ENCODE measurements at places on chromosomes 3 and 15.
A peak's percentile ranks its signal among the peaks of the same experiment; 100 is the strongest.

GRCh38 chr3:106008766-106009165 is 140.0 kb upstream of the CBLB start:
- DNase-seq = no peak

- no peak for DNase-seq
These were observed 468.9 kb upstream of the WNT5A start for GRCh38 chr3:55955891-55956477.

GRCh38 chr15:101492766-101493692 is 3.5 kb upstream of the PCSK6 start:
- DNase-seq = no peak

GRCh38 chr15:85950101-85950500 is 129.6 kb upstream of the AGBL1 start:
- no peak for DNase-seq

GRCh38 chr3:61200270-61200669 is 51.0 kb downstream of the FHIT start:
- no peak for DNase-seq

GRCh38 chr3:71721002-71721401 is 4.2 kb downstream of the EIF4E3 start:
- DNase-seq = no peak

DNA sequence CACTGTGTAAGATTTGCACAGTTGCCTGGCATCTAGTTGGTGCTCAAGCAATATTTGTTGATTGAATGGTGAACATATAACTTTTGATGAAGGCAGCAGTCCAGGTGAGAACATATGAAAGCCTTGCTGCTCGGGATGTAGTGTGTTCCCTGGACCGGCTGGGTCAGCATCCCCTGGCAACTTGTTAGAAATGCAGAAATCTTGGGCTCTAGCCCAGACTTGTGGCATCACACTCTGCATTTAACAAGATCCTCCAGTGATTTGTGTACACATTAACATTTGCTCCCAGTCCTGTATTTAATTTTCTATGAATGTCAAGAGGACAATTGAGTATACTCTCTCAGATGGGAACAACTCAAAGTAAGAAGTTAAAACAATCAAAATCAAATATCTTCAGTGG is 69.0 kb upstream of the SAMMSON start:
- no peak for DNase-seq

DNA sequence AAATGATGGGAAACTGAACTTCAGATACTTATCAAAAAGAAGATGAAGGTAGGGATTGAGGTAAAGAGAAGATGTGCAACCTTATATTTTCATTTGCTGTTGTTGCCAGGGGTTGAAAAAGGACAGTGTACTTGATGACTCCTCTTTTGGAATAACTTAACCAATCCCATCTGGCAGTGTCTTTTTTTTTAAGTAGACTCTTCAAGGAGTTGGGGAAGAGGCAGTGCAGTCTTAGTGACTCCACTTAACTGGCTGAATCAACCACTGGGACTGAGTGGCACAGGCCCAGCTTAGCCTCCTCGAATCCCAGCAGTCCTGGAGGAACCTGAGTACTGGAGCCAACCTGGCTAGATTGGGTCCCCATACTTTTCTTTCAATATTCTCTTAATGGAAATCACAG is 27.3 kb upstream of the FILIP1L start:
- no peak for DNase-seq

- no peak for DNase-seq
These were observed at the start of gene KCNAB1 for GRCh38 chr3:156120528-156121251. Gene KCNAB1 (plus strand): TSS chr3:156120578.

GRCh38 chr15:81293728-81294515 is 30.0 kb downstream of the STARD5 start:
- DNase-seq = no peak

- DNase-seq = no peak
These were observed 244.2 kb downstream of the ADAMTS17 start for GRCh38 chr15:100097342-100098127.

DNA sequence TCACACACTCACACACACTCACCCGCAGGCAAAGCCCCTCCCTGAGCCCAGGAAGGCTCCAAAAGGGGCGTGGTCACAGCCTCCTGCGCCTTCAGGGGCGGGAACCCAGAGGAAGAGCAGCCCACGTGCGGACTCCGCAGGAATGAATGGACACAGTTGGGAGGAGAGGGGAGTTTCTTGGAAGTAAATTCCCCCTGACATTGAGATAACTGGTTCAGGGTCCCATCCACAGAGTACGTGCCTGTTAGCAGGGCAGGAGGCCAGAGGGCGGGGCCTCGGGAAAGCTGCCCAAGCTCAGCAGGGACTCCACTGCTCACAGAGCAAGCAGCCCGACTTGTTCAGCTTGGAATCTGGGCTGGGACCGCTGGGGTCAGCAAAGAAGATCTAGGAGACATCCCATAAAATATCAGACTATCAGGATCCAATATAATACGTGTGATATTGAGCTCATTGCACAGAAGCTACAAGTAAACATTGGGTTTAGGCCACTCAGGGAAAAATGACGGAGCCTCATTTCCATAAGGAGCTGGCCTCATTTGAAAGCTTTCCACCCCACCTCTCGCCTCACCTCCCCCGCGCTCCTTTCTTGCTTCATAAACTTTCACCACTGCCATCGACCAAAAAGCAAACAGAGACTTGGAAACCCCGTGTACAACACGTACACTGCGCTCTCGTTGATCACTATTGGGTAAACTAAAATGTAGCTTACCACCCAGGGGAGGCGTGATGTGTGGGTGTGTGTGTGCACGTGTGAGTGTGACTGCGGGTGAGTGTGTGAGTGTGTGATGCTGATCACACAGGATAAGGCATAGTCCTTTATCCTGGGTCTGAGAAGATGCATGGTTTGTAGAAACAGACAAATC is 36.0 kb downstream of the TM2D3 start:
- DNase-seq = no peak

DNA sequence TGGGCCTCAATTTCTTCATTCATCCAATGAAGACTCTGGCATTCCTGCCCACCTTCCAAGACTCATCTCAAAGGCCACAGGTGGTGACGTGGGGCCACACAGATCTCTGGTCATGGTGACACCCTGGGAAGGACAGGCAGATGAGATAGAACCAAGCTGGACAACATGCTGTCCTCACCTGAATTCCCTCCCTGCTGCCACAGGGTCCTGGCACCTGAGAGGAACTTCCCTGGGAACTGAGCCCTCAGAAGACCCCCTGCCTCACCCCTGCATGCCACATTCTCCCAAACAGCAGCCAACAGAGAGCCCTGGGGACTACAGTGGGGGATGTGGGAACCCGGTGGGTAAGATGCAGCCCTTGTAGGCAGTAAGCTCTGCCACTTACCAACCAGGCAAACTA is 10.7 kb downstream of the KLF15 start:
- no peak for DNase-seq

DNA sequence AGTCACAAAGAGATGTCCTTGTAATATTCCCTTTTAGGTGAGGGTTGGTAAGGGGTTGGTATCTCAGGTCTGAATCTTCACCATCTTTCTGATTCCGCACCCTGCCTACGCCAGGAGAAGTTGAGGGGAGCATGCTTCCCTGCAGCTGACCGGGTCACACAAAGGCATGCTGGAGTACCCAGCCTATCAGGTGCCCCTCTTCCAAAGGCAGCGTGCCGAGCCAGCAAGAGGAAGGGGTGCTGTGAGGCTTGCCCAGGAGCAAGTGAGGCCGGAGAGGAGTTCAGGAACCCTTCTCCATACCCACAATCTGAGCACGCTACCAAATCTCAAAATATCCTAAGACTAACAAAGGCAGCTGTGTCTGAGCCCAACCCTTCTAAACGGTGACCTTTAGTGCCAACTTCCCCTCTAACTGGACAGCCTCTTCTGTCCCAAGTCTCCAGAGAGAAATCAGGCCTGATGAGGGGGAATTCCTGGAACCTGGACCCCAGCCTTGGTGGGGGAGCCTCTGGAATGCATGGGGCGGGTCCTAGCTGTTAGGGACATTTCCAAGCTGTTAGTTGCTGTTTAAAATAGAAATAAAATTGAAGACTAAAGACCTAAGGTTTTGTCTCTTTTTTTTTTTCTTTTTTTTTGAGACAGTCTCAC is 19.8 kb downstream of the TYRO3 start:
- no peak for DNase-seq

GRCh38 chr15:84658080-84658787 is at the start of gene NMB:
Gene NMB (minus strand): TSS chr15:84658199. CDS start chr15:84658152, 47 bp downstream.
- peak; percentile 12 for DNase-seq

GRCh38 chr3:69079269-69080159 is 651 bp downstream of the UBA3 start:
- DNase-seq = no peak

GRCh38 chr15:73500696-73501095 is 57.7 kb downstream of the REC114 start:
- no peak for DNase-seq

DNA sequence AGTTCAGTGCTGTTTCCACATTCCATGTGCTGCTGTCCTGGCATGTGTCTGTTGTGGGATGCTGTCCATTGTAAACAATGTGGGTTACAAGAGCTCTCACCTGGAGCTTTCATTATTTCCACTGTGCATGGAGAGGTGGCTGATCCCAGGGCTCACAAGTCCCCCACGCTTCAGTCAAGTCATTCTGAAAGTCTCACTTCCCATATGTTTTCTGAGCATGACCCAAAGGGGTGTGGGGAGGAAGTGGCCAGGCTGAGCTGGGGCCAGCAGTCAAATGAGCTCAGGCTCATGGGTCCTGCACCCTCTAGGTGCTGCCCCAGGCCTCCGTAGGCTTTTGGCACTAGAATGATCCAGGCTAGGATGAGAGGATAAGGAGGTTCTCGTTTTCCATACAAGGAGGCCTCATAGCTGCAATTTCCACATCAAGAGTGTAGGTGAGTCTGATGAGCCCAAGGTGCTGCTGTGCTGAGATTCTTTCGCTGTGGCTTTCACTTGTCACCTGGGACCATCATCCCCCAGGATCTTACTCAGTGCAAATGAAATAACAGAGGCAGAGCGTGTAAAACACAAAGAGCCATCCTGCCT is 22.0 kb downstream of the STARD5 start:
- DNase-seq = no peak

DNA sequence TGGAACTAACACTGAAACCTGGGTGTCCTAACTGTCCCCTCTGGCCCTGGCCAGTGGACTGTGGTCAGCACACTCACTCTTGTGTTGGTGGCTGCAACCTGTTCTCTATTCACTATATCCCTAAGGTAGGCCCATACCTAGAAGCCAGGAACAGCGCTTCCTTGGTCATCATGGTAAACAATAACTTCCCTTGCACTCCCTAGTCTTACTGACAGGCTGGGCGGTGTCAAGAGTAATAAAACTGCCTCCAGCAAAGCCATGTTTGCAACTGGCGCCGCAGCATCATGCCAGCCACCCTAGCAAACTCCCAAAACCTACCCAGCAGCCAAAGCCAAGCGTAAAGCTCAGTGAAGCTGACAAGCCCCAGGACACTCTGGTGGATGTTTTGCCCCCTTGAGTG is 63.1 kb upstream of the TSEN2 start:
- no peak for DNase-seq

- DNase-seq = no peak
These were observed 1.7 kb downstream of the HYAL2 start for GRCh38 chr3:50320853-50321335.

- DNase-seq = no peak
These were observed 1121.5 kb downstream of the NAALADL2 start for GRCh38 chr3:175980486-175981090.

DNA sequence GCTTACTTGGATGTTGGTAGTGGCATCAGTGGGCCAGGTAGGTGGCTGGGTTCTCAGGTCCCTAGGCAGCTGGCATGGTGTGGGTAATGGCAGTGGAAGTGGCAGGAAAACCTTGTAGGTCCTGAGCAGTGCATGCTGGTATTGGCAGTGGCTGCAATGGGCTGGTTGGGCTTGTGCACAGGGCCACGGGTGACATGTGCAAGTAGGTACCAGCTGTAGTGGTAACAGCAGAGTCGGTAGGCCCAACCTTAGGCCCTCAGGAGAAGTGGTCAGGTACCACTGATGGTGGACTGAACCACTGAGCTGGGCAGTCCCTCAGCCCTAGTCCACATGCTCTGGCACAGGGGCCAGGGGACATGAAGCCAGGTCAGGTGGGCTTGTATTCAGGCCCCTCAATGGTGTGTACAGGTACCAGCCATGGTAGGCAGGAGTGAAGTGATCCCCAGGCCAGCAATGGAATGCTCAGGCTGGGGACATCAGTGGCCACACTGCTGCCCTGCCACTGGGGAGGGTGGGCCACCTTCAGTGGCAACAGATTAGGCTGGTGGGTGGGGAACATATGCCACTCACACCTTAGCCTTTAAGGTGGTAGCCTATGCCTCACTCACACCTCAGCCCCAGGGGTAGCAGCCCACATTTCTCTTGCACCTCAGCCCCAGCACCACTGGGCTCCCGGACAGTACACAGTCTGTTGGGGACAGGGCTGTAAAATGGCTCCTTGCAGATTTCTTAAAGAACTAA is 118.1 kb downstream of the LRRK1 start:
- DNase-seq = no peak

DNA sequence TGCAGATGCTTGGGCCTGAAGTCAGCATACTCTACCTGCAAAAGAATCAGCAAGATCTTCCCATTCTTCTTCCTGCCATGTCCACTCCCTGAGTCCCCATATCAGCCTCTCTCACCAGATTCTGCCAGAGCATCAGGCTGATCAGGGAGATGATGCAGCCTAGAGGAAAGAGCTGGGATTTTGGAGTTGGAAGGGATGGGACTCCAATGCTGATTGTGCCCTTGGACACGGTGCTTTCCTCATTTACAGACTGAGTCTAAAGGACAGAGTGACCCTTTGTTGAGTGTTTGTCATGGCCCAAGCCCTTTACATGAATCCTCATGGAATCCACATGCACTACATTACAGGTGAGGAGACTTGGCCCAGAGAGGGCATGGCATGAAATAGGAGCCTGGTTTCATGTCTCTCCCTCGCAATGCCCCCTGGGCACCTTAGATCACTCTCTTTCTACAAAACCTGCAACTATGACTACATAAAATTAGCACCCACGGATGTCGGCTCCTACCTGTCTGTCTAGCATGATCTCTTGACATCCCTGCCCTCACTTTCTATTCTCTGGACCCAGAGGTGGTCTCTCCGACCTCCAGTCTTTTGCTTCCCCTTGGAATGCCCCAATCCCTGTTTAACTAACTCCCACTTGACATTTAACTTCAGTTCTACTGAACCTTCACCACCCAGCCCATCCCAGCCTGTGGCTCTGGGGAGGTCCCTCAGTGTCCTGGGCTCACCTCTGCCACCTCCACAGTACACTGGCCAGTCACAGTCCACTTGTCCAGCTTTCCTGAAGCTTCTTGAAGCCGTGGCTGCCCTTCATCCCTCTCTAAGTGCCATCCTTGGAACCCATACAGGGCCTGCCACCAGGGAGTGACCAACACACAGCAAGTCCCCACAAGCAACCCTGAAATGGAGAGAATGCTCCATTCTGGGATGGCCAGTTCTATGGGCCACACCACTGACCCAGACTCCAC is 173.5 kb downstream of the ABHD5 start:
- no peak for DNase-seq

DNA sequence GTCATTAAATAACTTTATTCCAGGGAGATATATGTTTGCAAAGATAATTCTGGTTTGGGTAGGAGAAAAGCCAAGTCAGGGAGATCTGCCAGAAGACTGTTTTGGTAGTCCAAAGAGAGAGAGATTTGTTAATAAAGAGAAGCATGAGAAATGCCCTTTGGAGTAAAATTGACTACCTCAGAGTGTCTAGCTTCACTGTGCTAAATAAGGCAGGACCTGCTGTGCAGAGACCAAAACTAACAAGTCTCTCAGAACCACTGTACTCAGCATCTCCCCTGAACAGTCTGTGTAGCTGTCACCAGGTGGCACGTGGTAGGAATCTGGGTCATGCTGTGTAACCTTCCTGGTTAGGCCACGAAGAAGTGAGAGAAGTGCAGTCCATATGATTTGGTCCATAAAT is 31.6 kb upstream of the SLC35G2 start:
- no peak for DNase-seq

Measured in NCI-H1417 treated with DMSO at 0.1 percent for 48 hours (cell line).